ENCODE measurements at places on chromosomes 12 and 14.

GRCh38 chr12:47819138-47819895 is 386 bp downstream of the HDAC7 start:
- DNase-seq, result peak; percentile 58

- no peak for DNase-seq
Observed at GRCh38 chr12:29730481-29730880, 53.3 kb downstream of the TMTC1 start.

DNA sequence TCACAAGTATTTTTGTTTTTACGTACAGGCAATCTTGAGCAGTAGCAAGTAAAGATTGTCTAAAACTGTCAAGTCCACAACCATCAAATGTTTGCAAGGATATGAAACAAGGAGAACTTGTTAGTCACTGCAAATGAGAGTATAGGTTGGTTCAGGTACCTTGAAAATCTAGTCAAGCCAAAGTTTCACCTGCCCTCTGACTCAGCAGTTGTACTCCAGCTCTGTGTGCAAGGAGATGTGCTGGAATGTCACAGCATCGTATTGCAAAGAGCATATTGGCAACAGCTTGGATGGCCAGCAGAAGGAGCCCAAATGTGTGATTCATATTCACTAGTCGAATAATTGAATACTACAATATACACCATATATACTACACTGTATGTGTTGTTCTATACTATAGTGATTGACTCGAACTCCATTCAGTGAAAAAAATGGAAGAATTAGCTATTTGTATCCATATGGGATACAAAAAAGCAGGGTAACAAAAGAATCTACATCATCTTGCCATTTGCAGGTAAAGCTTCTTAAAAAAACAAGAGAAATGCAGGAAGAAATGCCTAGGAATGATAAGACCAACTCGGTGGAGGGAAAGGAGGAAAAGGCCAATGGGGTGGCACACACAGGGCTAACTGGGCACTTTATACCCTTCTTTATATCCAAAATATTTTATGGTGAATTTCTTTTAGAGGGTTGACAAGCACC is 44.0 kb downstream of the EID3 start:
- no peak for DNase-seq

- DNase-seq, result no peak
Observed at GRCh38 chr12:23770202-23770938, 179.1 kb downstream of the SOX5 start.

- DNase-seq, result no peak
Observed at GRCh38 chr14:53411125-53411524, 258.0 kb upstream of the DDHD1 start.

DNA sequence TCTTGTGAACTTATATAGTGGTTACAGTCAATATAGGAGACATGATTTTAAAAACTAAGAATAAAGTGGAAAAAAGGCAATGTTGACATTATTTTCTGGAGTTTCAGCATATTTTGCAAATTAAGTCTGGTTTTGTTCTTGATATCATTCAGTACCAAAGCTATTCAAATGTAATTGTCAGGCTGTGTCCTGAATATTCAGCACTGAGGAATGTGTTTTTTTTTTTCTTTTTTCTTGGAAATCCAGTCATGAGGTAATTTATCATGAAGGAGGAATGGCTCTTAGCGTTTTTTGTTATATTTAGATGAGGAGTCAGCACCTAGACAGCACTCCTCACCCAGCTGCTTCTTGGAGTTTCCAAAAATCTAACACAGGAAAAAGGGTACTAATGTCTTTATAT is 225.5 kb downstream of the CCDC91 start:
- DNase-seq, result no peak

DNA sequence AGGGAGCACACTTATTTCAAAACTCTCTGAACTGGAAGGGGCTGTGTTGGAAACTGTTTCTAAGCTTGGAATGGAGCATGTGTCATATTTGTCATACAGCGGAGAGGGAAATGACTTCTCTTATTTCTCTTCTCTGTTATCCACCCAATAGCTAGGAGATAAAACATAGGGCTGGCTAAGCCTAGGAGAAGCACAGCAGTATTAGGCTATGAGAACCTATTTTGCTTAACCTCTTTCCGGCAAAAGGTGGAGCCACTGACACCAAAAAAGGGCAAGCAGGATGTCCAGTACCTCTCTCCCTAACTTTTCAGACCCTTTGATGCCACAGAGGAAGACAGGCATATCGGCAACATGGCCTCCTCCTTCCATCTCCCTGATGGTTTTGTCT is 148.3 kb downstream of the CRADD start:
- DNase-seq, result no peak

GRCh38 chr14:68172216-68172615 is 352.6 kb downstream of the RAD51B start:
- no peak for DNase-seq

DNA sequence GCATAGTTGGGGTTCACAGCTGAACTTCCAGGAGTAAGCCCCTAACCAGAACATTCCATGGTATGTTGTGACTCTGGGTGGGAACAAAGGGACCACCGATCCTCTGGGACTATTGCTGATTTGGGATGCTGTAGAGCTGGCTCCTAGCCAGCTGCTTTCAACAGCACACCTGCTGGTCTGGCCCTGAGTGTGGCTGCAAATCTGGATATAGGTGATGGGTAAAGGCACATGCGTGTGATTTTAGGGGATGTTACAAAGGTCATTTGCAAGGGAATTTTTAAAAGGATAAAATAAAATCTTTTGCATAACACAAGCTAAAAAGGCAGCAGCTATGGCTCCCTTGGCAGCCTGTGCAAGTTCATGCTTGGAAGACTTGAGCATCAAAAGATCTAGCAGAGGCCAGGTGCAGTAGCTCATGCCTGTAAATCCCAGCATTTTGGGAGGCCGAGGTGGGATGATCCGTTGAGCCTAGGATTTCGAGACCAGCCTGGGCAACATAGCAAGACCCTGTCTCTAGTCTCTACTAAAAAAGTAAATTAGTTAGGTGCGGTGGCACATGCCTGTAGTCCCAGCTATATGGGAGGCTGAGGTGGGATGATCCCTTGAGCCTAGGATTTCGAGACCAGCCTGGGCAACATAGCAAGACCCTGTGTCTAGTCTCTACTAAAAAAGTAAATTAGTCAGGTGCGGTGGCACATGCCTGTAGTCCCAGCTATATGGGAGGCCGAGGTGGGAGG is 1.6 kb downstream of the ALDH2 start:
- no peak for DNase-seq

DNA sequence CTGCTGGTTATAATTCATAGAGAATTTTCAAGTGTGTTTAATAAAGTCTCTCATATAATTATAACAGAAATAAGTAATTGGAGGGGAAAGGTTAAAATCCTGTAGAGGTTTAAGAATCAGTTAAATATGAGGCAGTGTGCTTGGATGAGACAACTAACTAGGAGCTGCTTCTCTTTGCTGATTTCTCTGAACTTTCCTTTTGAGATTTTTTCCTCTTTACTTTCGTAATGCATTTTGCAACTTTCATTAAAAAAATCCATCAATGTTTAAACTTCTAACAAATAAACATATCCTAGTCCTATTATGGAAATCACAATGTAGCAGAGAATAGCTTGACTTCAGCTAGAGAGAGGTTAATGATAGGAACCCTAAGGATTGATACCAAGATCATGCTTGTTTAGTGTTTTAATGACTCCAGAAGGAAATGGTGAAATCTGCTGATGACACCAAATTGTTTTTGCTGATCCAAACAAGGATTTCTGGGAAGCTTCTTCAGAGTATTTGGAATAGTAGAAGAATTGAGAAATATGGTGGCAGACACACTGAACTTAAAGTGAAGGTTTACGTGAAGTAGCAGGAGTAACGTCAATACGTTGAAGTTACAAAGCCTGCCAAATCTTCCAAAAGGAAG is 122.6 kb downstream of the RAD51B start:
- no peak for DNase-seq

DNA sequence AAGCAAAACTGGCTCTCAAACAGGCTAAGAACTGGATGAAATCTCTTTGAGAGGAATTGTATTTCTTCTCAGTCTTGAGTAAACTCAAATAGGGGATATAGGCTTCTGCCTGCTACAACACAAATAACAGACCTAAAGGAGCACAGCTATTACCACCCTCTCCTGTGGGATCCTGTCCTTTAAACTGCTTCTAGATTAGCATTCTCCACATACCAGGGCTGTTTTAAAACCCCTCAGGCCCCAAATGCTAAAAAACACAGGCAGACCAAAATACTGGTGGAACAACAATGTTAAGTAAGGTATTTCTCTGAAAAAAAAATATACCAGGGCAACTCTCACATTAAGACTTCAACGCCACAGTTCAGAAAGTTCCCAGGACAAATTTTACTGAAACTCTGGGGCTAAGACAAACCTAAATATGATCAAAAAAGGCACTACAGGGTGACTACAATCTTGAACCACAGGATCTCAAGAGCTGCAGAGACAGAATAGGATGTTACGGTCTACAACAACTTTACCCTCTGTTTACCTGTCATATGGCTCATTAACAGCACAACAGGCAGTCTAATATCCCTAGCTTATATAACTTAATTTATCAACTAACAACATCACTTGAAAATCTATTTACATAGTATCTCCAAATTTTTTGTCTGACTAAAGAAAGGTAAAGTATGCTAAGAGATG is 7.2 kb downstream of the CPNE8 start:
- no peak for DNase-seq

- DNase-seq, result peak; percentile 8
Observed at GRCh38 chr12:19382111-19382526, 57.2 kb upstream of the AEBP2 start.

All from CD4-positive, alpha-beta T cell treated with Interleukin-12 subunit alpha and Interleukin-12 subunit beta, for 1 hour (primary cell).